Activated CD4-positive, alpha-beta T cell treated with anti-CD3 and anti-CD28 coated beads for 4 hours (primary cell): ENCODE measurements at places on chromosomes 3 and 15.
A peak's percentile ranks its signal among the peaks of the same experiment; 100 is the strongest.

GRCh38 chr3:31370380-31370666 lies 162.4 kb upstream of the STT3B start:
- DNase-seq, result no peak

DNA sequence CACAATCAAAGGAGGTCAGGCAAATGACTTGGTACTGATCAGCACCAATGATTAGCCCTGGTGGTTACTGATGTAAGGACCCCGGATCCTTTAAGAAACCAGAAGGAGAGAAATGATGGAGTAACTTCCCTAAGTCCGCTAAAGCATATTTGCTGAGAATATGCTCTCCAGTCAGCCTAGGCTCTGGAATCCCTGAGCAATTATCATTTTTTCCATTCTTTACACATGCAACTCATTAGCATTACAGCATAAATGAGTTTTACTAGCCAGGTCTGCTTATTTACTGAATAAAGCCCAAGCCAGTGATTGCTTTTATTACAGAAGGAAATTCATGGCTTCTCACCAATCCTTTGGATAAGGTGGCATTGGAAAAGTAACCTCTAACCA lies 139.2 kb upstream of the WNT5A start:
- DNase-seq, result no peak

- peak; percentile 18 for DNase-seq
Measured at GRCh38 chr15:73052653-73053397, 562 bp downstream of the NEO1 start.

GRCh38 chr3:98359993-98360675 lies 6.5 kb downstream of the OR5K4 start:
- no peak for DNase-seq

GRCh38 chr15:58081456-58081855 lies 15.9 kb upstream of the ALDH1A2 start:
- no peak for DNase-seq

- DNase-seq, result no peak
Measured at GRCh38 chr3:23071758-23072157, 131.4 kb upstream of the UBE2E2 start.

GRCh38 chr3:101732240-101732641 lies 7.8 kb downstream of the CEP97 start:
- DNase-seq, result no peak

GRCh38 chr3:55751730-55752129 lies 264.6 kb upstream of the WNT5A start:
- DNase-seq, result no peak

DNA sequence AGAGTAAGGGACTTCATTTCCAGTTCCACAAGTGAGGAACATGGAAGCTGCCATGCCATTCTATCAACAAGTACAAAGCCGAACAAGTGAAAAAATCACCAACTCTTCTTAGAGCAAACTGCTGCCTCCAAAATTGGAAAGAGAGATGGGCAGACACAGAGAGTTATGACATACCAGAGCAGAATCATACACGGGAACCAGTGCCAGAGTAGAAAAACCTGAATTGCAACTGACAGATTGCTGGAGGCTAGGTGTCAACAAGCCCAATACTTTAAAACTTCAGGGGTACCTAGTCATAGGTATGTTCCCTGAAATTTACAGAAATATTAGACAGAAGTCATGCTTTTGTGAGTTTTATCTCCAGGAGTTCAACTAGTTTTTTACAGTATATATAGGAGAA lies 62.0 kb downstream of the TTBK2 start:
- DNase-seq, result no peak

DNA sequence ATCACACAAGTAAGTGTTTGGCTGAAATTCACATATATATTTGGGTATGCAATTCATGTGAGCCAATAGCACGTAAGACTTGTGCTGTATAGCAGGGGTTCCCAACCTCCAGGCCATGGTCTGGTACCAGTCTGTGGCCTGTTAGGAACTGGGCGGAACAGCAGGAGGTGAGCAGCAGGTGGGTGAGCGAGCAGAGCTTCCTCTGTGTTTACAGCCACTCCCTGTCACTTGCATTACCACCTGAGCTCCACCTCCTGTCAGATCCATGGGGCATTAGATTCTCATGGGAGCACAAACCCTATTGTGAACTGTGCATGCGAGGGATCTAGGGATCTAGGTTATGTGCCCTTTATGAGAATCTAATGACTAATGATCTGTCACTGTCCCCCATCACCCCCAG lies 59.7 kb downstream of the MAP3K13 start:
- no peak for DNase-seq

DNA sequence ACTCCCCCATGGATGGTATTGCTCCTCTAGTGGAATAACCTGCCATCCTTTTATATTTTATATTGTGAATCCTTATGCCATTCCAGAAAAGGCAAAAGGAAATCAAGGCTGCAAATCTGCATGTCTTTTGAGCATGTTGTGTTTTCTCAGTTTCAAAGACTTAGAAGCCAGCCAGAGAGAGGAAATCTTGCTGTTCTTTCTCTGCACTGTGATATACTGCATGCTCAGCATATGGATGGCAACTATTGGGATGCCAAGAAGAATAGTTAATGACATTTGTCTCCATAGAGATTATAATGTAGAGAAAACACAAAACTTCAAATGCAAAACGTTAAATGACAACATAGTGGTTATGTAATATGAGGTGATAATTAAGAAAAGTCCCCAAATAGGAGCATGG lies 106.0 kb upstream of the NUDT16 start:
- no peak for DNase-seq

DNA sequence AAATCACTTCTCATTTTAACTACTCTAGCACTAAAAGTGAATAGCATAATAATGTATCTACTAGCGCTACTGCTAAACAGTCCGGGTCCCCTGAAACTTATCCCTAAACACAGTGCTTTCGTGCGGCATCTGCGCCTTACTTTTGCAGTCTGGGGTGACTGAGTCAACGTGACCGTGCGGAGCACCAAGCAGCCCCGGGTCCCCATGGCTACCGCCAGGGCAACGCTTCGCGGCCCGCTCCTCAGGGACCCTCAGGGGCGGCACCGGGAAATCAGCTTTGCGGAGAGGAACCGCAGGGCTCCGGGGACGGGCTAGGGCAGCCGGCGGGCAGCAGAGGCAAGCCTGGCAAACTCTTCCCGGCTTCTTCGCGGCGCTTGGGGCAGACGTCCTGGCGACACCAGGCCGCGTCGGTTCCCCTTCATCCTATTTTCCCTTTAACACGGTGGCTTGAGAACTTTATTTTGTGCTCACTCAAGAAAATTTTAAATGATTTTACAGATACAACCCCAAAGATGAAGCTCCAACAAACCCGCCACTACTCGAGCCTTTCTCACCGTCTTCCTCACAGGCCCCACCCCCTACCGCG lies 757 bp upstream of the DIPK2A start:
- peak; percentile 36 for DNase-seq

- DNase-seq, result no peak
Measured at GRCh38 chr3:62586356-62586755, 213.0 kb upstream of the FEZF2 start.

- no peak for DNase-seq
Measured at GRCh38 chr3:29690686-29691353, 409.9 kb downstream of the RBMS3 start.

- peak; percentile 71 for DNase-seq
Measured at GRCh38 chr15:45454814-45455213, 67.7 kb downstream of the SLC30A4 start.

DNA sequence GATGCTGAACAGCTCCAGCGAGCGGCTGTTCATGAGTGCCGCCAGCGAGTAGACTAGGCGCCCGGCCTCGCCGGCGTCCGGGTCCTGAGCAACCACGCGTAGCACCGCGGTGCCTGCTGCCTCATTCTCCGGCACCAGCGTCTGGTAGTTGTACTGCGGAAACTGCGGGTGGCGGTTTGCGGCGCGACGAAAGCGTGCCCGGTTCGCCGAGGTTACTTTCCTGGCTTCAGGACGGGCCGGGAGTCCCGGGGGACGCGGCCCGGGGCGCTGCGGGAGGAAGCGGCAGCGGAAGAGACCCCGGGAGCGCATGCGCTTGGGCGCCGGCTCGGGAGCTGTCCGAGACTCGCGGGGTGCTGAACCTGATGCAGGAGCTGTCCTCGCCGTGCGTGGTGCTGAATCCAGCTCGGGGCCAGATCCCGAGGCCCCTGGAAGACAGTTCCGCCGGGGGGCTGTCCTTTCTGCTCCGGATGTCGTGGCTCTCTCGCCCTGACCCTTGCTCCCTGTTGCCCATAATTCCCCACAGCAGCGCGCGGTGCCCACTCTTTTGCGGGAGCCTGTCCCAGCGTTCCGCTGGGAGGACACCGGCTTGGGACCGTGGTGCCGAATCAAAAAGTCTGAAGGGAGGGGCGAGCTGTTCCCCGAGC lies 1.1 kb downstream of the CELSR3 start:
- DNase-seq, result peak; percentile 66

DNA sequence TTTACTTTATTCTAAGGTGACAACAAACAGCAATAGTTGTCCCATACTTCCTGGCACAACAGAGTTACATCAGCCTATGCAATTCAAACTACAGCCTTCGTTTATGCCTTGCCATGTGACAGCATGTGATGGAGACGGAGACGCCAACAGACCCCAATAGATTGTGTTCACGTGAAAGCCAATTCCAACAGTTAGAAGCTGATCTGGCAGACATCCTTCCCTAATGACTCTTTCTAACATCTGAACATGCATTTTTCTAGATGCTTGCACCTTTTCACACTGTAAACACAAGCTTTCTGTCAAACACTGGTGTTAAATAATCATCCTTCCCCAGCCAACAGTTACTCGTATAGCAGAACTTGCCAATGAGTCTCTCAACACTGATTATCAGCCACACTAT lies 694.4 kb upstream of the ALCAM start:
- DNase-seq, result no peak

DNA sequence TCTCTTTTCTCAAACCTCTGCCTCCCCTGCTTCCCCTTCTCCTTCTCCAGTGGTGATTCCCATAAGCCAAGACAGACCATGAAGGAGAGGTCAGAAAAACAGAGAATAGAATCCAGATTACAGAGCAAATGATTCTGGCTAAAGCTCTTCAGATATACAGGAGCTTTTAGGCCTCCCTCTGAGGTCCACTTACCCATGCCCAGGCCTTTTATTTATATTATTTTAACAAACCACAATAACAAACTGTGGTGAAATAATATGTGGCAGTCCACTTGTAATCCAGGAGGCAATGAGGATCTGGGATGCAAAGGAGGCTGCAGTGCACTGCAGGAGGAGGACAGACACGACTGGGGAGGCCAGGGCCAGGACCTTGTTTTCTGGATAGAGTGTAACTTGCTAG lies 104.1 kb downstream of the STAC start:
- no peak for DNase-seq

DNA sequence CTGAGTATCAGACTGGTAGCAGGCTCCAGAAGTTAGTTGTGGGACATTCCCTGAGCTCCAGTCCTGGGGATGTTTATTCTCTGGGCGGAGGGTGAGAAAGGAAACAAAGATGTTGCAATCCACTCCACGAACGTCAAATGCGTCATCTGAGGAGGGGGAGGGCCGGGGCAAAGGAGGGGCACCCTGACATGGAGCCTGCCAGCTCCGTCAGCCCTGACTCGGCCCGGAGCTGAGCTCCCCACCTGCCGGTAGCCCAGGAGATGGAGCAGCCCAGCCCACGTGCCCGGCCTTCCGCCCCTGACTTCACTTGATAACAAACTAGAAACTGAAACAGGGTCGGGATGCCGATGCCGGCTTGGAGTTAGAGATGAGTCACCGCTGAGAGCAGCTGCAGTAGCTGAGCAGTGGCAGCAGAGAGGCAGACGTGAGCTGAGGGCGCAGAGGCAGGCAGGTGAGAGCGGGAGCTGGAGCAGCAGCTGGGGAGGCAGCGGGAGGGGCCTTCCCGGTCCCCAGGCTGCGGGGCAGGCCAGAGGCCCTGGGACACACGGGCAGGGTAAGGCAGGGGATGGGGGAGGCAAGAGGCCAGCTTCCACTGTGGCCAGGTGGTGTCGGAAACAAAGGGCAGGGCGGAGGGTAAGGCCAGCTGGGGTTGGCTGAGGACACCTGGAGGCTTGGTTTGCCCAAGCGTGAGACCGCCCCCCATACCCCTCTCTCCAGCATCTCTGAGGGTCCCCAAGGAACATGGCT lies at the start of gene ISG20:
ISG20 (plus strand) TSS at position 391 of the 747 bp plus-strand sequence; CDS start at position 742, 351 bp downstream.
- DNase-seq, result peak; percentile 97

GRCh38 chr3:31240874-31241273 lies 291.9 kb upstream of the STT3B start:
- DNase-seq, result no peak

- DNase-seq, result no peak
Measured at GRCh38 chr3:125078951-125079674, 23.3 kb upstream of the HEG1 start.

GRCh38 chr3:45464336-45465170 lies 76.2 kb downstream of the LARS2 start:
- no peak for DNase-seq

GRCh38 chr3:42120866-42121265 lies 29.7 kb downstream of the TRAK1 start:
- DNase-seq, result no peak

- no peak for DNase-seq
Measured at GRCh38 chr15:64774037-64774628, 1.3 kb downstream of the RBPMS2 start.

DNA sequence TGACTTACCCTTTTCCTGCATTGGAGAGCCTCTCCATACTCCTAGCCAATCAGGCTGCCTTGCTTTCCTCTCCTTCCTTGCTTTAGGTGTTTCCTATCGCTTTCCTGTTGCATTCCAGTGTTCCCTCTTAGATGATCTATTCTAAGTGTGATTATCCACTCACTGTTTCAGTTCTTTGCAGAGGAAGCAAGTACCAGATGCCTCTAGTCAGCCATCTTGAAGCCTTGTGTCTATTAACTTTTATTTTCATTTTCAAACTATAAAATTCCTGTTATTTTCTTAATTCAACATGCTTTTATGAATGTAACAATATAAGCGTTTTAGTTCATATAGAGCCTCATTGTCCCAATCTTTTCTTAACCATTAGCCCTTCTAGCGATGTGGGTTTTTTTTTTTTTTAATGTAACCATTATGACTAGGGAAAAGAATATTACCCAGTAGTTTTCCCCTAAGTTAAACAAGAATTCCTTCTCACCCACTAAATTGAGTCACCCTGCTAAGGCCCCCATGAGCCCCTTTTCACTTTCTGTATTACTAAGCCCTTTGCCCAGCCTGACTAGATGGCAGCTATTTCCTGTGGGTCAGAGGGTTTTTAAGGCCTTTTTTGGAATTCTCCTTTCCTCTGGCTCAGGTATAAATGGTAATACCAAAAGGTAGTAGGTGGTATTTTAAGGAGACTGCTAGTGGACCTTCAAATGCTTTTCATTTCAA lies 229.4 kb upstream of the CTNNB1 start:
- DNase-seq, result no peak

DNA sequence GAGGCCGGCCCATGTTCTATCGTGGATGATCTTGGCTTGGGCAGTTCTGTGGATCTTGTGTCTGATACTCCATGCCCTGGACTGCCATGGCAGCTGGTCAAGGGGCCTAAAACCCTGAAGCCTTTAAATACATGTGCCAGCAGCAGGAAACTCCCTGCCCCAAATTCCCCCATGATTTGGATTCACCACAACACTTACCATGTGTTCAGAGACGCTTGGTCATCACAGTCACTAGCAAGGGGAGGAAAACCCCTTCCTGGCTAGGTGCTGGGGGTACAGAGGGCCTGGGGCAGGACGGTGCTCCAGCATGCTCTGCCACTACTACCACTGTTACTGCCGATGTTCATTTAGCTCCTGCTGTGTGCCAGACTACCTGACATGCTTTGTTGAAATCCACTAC lies 94.4 kb downstream of the DNAJB8 start:
- DNase-seq, result no peak
